Cerebellum (tissue), 4 donors: ENCODE measurements at places on chromosomes 2 and 18. TPM values are rescaled to one million over a fixed set of nuclear protein-coding genes. Genes with fewer than 3 reads are reported as not detected.

The IL36A gene
- not detected for total RNA-seq

The FLACC1 gene
- 3.7 TPM for total RNA-seq

The NYAP2 gene
- total RNA-seq = 21.1 TPM

The AGXT gene
- total RNA-seq = not detected

The FAM237A gene
- not detected for total RNA-seq

The ATP6V1B1 gene
- total RNA-seq = not detected

The CD28 gene
- 1.00 TPM for total RNA-seq

DNA sequence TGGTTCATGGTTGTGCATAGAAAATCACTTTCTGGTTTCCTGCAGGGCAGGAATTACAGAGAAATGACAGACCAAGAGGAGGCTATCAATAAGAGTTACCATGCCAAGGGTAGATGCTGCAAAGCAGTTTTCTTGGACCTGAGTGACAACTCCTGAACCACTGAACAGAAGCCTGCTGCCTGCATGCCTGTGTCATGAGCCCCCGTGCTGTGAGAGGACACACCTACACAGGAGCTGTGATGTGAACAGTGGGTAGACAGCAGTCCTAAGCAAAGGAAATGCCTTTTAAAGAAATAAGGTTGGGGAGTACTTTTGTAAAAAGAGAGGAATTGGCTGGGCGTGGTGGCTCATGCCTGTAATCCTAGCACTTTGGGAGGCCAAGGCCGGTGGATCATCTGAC lies 54.2 kb upstream of the CREB1 start:
- DNase-seq = no peak

DNA sequence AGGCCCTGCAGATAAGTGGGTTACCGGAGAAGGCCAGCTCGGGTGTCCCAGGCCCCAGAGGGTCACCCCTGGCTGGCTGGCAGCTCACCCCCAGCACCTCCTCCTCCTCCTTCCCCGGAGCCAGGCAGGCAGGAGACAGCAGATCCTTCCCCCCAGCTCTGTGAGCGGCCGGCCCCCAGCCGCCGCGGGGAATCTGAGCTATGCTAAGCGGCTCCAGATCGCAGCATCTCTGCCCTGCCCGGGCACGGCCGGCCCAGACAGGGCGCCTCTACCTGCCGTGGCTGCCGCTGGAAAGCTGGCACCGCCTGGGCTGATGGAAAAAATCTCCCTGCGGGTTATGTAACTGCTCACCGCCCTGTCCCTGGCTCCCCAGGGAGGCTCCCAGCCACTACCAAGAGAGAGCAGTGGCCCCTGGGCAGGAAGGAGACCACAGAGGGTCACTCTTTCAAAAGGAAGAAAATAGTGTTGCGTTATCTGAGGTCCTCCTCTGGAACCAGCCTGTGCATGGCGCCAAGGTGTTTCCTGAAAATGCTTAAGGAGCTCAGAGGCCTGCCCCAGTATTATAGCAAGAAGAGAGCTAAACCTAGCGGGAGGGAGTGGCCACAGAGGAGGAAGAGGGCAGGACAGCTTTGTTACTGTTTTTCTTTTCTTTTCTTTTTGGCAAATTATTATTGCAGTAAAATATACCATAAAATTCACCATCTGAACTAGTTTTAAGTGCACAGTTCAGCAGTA lies 179.0 kb downstream of the SMAD7 start:
- no peak for DNase-seq

- peak; percentile 81 for DNase-seq
These were observed 2.7 kb upstream of the PID1 start for GRCh38 chr2:229273723-229274338.

DNA sequence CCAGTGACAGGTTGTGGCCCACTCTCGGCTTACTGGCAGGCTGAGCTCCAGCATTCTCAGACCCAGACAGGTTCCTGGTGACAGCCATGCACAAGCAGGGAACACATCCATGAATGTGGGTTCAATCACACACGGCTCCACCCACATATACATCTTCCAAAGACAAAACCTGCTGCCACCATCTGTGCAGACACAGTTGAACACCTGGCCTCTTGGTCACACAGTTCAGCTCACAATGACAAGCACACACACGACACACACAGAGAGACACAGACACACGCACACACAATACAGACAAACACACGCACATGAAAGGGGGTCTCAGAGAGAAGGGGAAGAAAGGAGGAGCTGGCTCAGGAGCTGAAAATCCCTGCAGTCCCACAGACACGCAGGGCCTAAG lies 32.1 kb upstream of the PTMA start:
- DNase-seq = no peak

- no peak for DNase-seq
These were observed 125.3 kb downstream of the ANTXR1 start for GRCh38 chr2:69138247-69138772.

DNA sequence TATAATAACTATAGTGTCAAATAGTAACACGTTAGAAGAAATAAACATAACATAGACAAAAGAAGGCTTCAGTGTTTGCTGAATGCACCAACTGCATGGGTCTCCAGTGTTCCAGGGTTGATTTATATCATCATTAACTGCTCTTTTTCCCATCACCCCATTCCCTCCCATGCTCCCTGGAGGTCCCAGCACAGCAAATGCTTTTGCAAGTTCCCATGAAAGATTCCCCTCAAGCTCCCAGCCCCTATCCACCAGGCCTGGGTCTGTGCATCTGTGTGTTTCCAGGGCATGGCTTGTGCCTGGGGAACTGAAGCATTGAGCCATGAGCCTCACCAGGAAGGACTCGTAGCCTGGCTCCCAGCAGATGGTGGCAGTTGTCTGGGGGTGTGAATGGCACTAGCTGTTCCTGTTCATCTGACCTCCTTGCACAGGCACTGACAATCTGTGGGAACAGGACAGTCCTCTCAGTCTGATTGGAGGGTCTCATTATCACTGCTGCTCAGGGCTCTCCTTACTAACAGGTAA lies 164.6 kb upstream of the RMP24 start:
- no peak for DNase-seq

- DNase-seq = no peak
These were observed 9.6 kb downstream of the MBOAT2 start for GRCh38 chr2:8993902-8994278.

DNA sequence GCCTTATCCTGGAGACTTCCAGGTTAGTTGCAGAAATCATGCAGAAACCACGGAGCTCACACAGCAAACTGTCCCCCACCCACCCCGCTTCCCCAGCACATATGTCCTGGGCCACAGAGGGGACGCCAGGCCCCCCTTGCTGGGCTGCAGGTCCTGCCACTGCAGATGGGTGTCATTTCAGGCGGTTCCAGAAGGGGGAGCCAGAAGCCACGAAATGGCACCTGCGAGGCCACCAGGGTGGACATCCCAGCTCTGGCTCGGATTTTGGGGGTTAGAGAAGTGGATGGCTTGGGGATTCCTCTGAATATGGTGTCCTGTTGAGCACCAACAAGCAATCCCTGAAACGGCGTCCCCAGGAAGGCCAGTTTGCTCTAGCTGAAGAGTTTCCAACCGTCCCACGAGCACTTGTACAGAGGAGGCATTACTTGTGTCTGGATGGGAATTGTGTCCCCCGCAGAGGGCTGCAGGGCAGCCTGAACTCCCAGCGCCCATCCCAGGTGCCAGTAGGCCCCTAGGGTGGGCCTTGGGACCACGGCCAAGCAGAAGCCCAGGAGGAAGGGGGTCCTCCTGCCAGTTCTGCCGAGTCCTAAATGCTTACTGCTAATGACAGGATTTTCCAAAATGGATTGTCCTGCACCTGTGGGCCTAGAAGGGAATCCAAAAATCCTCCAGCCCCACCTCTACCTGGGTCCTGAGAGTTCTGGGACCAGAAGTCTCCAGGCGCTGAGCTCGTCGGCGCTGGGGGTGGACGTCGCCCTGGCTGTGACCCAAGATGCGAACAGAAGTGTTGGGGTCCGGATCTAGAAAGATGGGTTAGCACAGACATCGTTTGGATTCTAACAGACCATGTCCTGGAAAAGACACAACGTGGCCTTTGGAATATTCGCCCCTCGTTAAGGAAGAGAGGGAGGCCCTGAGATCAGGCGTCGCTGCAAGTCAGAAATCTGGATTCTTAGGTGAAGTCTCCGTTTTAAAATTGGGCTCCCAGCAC lies 14.6 kb upstream of the NFATC1 start:
- peak; percentile 62 for DNase-seq

- DNase-seq = no peak
These were observed 563.2 kb downstream of the RNF144A start for GRCh38 chr2:7480431-7480830.

GRCh38 chr2:71478806-71479205 lies 25.4 kb downstream of the DYSF start:
- DNase-seq = no peak

GRCh38 chr2:132923787-132924186 lies 253.8 kb upstream of the LYPD1 start:
- DNase-seq = no peak

GRCh38 chr2:24919506-24920097 lies 435 bp downstream of the ADCY3 start:
- peak; percentile 49 for DNase-seq

GRCh38 chr2:222240676-222241049 lies 58.1 kb downstream of the PAX3 start:
- no peak for DNase-seq
